Naive B cell (primary cell): ENCODE measurements at places on chromosomes 2 and 18. TPM values are rescaled to one million over a fixed set of nuclear protein-coding genes. Genes with fewer than 3 reads are reported as not detected.

The FRZB gene
- polyA plus RNA-seq = not detected

- no peak for DNase-seq
These were observed 77.0 kb upstream of the GALNT3 start for GRCh38 chr2:165871025-165871424.

DNA sequence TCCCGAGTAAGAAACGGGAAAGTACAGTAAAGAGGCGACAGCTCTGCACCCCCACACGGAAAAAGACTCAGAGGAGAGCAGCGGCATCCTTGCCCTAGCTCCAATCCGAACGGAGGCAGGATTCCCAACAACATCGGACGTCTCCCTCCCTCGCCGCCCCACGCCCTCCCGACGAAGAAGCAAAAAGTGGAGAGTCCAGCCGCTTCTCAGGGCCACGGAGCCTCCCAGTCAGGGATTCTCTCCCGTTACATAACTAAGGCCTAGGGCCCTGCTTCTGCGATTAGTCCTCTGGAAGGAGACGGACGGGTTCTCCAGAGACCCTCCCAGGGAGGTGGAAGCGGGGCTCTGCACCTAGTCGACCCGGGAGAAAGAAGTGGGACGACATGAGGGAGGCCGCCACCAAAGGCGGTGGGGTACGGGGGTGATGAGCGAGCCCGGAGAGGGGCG, 587 bp downstream of the SUMO1 start:
- no peak for DNase-seq

- DNase-seq = no peak
These were observed 11.6 kb downstream of the CAPG start for GRCh38 chr2:85398426-85399182.
